ENCODE measurements at places on chromosomes 12 and 14.

DNA sequence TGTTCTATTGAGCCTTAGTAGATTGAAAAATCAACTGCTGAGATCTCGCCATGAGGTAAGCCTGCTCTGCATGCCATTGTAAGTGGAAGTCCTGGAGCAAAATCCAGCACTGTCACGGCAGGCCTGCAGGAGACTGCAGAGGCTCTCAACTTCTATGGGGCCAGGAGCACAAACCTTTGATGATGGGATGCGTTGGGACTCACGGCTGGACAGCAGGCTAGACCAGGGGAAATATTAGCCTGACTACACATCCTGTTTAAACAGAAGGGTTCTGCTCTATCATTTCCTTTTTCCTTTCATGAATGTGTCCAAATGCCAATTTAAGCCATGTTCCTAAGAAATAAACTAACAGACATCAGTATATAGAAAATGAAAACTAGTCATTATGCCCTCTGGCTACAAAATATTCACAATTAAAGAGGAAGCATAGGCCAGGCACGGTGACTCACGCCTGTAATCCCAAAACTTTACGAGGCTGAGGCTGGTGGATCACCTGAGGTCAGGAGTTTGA lies 33.9 kb upstream of the RASSF8 start:
- DNase-seq = no peak

GRCh38 chr14:101705733-101706508 lies 55.6 kb upstream of the PPP2R5C start:
- peak; percentile 40 for DNase-seq

GRCh38 chr14:96881713-96882112 lies 84.5 kb downstream of the VRK1 start:
- DNase-seq = no peak

DNA sequence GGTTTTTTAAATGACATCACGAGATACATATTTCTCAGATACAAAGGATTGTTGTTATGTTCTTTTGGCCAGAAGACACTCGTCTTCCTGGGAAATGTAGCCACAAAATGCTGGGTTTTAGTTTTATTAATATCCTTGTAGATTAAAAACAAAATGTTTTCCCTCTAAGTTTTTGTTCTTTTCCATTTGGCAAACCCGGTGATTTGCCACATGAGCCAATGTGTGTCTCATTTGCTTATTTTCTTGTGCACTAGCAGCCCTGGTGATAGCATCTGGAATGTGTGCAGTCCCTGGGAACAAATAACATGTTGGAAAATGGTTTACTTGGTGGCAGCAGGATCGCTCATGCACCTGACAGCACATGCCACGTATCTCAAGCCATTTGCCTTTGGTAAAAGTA lies 61.0 kb downstream of the HMGA2 start:
- DNase-seq = no peak

- no peak for DNase-seq
Observed at GRCh38 chr12:130589540-130590317, 126.4 kb downstream of the RIMBP2 start.

DNA sequence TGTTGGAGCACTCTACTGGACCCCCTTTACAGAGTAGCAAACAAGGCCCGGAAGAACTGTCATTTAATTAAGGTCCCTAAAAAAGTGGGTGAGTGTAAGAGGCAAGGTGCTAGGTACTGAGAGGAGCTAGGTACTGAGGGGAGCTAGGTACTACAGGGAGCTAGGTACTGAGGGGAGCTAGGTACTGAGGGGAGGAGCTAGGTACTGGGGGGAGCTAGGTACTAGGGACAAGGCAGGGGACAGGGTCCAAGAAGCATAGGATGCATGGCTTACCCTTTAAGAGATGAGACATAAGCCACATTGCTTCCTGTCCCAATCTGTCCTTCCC lies 4.9 kb downstream of the KRT5 start:
- no peak for DNase-seq

DNA sequence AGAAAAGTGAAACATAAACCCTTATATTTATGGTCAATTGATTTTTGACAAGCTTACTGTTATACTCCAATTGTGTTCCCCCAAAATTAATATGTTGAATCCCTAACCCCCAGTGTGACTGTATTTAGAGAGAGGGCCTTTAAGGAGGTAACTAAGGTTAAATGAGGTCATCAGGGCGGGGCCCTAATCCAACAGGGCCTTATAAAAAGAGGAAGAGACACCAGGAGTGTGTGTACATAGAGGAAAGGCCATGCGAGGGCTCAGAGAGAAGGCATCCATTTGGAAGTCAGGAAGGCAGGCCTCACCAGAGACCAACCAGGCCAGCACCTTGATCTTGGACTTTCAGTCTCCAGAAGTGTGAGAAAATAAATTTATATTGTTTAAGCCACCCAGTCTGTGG lies 6.5 kb upstream of the VTI1B start:
- DNase-seq = no peak

- DNase-seq = no peak
Observed at GRCh38 chr12:1878214-1878613, 40.2 kb downstream of the CACNA2D4 start.

DNA sequence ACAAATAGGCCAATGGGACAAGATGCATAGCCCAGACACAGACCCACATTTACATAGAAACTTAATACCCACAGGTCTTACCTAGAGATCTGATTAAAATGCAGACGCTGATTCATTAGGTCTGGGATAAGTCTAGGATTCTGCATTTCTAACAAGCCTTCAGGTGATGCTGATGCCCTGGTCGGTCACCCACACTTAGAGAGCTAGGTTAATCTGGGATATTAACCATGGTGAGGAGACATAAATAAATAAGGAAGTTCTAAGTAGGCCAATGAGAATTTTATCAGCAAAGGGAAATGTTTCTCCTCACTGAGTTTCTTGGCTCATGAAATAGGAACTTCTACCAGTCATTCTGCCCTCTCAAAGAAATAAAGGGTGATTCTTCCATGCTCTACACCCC lies 120.1 kb downstream of the BMP4 start:
- DNase-seq = no peak

- DNase-seq = no peak
Observed at GRCh38 chr12:54372113-54372806, 8.0 kb upstream of the GPR84 start.

DNA sequence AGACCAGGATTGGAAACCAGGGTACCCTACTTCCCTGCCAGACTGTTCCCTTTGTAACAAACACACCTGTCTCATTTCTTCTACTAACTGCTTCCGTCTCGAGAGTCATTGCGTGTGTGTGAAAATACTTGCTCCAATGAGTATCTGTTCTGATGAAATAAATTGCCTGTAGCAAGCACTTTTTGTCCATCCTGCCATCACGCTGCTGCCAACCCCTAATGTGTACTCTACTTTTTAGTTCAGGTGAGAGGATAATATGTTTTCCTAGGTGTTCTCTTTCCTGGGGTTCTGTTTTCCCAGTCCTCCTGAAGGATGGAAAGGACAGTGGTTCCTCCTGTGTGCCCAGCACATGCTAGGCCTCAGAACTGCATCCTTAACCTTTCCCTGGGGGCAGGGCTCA lies 1.0 kb downstream of the TUNAR start:
- no peak for DNase-seq

- no peak for DNase-seq
Observed at GRCh38 chr12:103627189-103627855, 40.2 kb downstream of the STAB2 start.

DNA sequence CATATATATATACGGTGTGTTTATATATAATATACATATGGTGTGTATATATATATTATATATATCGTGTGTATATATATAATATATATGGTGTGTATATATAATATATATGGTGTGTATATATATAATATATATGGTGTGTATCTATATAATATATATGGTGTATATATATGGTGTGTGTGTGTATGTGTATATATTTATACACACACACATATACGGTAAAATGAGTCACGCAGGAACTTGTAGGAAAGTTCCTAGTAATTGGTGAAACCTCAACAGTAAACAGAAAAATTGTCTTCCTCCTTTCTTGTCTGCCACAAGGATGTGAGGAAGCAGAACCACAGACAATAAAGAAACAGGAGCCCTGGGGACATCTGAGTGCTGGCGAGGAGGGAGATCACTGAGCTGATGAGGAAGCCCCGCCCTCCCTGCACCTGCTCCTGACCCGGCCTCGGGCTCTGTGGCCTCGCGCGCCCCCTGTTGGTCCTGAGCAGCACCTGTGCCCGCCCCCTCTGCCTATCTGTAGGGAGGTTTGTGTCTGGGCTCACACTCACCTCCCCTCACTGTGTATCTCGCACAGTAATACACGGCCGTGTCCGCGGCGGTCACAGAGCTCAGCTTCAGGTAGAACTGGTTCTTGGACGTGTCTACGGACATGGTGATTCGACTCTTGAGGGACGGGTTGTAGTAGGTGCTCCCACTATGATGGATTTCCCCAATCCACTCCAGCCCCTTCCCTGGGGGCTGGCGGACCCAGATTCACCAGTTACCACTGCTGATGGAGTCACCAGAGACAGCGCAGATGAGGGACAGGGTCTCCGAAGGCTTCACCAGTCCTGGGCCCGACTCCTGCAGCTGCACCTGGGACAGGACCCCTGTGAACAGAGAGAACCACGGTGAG lies 1079.4 kb downstream of the TMEM121 start:
- DNase-seq = peak; percentile 80

DNA sequence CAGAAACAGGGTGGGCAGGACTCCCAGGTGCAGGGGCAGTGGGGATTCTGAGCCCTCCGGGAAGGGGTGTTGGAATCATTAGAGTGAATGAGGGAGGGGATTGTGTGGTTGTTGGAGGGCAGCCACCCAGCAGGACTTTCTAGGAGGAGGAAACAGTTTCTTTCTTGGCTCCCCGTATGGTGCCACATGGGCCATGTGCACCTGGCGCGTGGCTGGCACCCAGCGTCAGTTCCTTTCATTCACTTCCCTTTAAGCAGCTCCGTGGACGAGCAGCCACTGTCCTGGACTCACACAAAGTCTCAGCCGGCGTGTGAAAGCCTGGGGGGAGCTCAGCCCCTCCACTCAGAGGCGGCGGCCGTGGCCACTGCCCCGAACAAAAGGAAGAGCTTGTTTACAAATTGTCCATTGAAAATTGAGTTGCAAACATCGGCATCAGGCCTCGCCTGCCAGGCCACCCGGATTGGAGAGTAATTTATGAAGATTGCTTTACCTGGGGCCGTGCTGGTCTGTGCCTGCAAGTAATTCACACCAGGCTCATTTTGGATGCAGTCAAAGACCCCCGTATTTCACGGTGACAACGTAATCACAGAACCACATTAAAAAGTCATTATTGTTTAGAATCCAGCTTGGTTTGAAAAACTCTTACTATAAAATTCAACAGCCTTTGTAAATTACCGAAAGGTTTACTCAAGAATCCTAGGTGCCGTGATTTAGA lies 101.7 kb upstream of the C14orf180 start:
- no peak for DNase-seq

- no peak for DNase-seq
Observed at GRCh38 chr12:113333877-113334785, 778 bp downstream of the SLC8B1 start.

GRCh38 chr14:49614196-49614595 lies 6.2 kb downstream of the RPL36AL start:
- DNase-seq = no peak

DNA sequence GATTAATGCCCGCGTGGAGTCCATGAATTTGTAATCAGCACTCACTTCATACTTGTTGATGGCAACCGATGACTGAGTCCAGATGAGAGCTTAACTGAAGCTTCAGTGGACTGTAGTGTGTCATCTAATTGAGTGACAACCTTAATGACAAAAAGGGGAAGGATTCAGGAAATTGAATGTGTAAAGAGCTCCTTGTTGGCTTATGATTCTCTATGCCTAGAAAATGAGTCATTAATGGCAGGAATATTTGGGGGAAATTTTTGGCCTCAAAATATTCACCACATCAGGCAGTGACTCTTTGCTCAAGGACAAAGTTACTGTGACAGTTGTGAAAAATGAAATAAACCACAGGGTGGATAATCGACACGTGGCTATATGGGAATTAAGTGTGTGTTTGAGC lies 55.3 kb upstream of the STON2 start:
- DNase-seq = no peak

GRCh38 chr12:128468926-128469325 lies 202.0 kb downstream of the TMEM132C start:
- no peak for DNase-seq

DNA sequence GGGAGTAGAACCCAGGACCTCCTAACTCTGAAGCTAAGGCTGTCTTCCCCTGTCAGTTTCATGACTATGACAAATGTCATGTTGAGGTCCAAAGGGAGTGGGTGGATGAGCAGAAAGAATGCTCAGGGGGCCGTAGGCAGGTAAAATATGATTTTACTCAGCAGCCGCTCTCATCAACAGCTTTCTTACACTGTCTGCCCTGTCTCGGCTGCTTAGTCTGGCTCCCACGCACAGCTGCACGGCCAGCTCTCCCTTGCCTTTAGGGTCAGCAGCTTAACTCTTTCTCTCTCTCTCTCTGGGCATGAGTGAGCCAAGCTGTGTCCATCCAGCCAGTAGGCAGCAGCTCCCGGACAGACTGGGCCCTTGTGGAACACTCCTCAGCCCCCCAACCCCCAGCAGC lies 95.2 kb downstream of the GCH1 start:
- no peak for DNase-seq

GRCh38 chr12:123713398-123713797 lies 1.2 kb downstream of the ATP6V0A2 start:
- DNase-seq = no peak

Data from stimulated activated CD8-positive, alpha-beta memory T cell treated with anti-CD3 and anti-CD28 coated beads, Interleukin-4, amount 100 ng/mL, for 24 hours (primary cell).